Breast epithelium (tissue), 4 donors: ENCODE measurements at places on chromosomes 4 and X.

GRCh38 chr4:119659576-119659975 is 31.0 kb upstream of the PDE5A start:
- no peak for DNase-seq

DNA sequence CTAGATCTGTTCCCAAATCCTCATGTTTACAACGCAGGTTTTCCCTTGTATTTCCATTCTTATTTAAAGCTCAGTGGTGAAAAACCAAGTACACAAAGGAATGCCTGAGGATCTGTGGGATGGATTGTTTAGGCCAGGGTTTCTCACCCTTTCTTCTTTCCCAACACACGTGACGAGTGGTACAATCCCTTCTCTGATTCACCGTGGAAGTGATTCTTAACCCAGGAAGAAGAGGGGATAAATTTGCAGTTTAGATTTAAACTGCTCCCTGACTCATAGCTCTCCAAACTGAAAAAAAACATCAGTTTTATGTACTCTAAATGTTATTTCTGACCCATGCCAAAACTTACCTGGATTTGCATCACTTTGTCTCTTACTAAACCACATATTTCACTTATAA is 17.0 kb downstream of the PAQR3 start:
- DNase-seq: no peak

DNA sequence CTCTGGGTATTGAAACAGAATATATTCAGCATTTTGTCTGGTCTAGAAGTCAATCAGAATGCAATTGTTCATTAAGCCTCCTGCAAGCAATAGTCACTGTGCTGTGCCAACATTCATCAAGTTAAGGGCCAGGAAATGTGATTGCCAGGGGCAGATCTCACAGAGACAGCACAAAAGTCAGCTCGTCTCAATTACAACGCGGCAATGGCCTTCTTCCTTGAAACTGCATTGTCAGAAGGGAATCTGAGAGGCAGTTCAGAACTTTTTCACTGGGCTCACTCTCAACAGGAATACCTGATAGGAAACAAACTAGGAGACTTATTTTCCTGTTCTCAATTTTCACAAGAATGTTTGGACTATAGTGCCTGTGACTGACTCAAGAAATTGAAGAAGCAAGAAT is 131.1 kb upstream of the NR3C2 start:
- no peak for DNase-seq

- DNase-seq: no peak
Observed at GRCh38 chr4:8891646-8892555, 20.3 kb upstream of the HMX1 start.

DNA sequence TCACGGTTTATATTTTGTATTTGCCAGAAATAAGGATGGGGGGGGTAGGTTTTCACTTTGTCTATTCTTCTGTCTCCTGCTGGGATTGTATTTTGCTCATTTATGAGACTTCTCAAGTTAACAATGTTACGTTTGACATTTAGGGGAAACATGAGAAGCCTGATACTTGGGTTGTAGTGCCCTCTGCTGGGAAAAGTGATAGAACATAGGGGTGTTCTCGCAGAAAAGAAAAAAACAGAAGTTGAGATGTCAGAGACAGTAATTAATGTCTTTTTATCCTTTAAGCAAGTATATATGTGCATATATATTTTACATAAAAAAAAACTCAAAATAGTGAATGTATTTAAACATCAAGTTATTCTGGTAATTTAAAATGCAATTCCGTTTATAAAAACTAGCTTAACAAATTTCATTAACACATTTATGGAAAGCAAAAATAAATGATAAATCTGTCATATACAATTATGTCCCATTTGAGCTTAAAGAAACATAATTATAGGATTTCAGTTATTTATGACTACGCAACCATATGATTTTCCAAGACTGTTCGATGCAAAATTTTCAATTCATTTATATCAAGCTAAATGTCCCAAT is 46.0 kb upstream of the TMPRSS11F start:
- DNase-seq: no peak

GRCh38 chr4:93147524-93148212 is 680.9 kb upstream of the ATOH1 start:
- no peak for DNase-seq

DNA sequence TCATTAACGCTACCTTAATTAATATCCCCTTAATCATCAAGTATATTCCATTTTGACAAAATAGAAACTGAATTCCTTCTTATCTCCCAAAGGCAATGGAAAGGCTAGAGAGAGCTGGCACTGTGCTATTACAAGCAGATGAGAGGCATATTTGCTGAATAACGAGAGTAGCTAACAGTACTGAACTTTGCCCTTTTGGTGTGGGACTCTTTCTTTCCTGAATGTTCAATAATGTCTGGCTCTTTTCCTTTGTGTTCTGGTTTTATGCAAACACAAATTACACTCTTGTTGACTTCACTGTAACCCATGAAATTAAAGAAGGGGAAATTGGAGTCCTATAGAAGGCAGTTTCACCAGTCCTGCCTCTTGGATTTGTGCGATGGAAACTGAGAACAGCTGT is 63.5 kb downstream of the SHROOM3 start:
- DNase-seq: no peak

DNA sequence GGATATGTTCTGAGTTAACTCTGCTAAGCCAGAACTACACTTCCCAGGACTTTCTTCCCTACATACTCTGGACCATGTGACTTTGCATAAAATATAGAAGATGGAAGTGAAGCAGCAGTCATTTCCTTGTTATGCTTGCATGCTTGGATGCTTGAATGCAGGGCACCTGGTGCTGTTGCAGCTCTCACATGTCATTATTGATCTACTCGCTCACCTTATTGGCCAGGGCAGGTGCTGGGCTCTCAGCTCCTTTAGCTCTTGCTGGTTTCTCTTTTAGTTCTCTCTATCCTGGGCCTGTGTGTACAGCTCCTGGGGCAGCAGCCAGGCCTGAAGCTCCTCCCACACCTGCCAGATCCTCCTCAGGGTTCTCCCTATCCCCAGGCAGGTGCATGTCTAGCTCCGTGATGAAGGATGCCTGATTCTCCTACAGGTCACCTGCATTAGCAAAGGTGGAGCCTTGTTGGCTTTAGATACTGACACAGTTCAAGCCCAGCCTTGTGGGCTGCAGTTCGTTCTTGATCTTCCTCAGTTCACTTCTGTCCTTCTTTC is 53.3 kb downstream of the MED28 start:
- no peak for DNase-seq

DNA sequence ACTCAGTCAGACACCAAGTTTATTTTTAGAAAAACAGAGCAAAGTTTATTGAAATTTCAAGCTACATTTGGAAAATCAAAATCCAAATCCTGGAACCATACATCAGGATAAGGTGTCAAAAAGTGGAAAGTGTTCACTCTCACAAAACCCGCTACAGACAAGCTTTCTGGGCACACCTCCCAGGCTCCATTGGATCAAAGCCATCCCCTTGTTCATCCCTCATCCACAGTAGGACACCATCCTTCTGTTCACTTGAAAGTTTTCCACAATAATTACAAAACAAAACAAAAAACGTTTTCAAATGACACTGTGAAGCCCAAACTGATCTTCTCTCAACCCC is 62.4 kb downstream of the TSC22D3 start:
- no peak for DNase-seq

GRCh38 chr4:89894649-89895550 is at the start of gene MMRN1:
Gene MMRN1, plus strand, starts transcription at chr4:89894854. Its CDS starts 118 bp downstream, at chr4:89894972.
- DNase-seq: no peak

- no peak for DNase-seq
Observed at GRCh38 chr4:82823062-82823461, 24.5 kb upstream of the SCD5 start.

GRCh38 chr4:52142816-52143215 is 91.7 kb downstream of the SPATA18 start:
- DNase-seq: no peak

DNA sequence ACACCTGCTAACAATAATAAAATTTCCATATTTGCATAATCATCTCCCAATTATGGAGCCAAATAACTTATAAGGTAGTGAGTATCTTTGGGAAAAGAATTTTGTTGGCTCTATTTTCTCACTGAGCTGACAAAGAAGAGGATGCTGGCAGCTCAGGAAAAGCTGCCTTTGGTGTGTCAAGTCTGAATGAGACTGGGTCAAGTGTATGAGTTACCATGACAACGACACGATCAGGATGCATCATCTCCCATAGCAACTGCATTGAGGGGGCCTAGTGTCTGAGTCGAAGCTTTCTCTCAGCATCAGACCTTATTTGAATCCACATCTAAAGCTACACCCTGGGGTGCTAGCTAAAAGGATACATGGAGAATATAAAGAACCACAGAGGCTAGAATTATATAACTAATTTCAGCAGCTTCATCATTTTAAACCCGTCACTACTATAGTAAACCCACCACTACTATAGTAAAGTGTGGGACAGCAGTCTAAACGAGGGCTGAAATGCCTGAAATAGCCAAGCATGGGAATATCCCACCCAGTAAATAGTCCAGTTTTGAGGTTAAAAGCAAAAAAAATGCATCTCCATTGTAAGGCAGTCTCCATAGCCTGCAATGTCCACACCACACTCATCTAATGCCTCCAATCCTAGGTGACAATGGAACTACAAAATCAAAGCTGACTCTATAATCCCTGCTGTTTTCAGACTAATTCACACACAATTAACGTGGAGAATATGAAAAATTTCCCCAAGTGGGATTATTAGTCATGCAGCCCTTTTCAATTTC is 16.0 kb downstream of the GSPT2 start:
- DNase-seq: no peak

DNA sequence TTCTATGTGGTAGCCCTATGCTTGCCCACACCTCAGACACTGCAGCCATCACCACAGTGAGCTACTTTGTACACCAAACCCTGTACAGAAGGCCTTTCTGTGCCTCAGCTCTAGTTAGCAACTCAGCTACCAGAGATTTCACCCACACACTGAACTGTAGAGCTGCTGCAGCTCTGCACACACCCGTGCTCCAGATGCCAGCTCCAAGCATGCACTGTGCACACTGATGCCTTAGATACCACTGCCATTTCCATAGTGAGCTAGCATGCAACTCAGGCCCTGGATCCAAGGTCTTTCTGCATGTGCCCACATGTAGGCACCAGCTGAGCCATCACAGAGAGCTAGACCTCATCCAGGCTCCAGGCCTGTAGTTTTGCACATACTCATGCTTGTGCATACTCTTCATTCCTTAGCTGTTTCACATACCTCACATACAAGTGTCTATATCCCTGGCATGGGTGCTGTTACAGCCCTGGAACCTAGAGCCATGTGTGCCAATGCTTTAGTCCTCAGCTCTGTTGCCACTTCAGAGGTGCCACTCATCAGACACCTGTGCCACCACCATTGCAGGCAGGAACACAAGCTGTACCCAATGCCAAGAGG is 423.5 kb upstream of the NDST3 start:
- no peak for DNase-seq

GRCh38 chrX:120023259-120023658 is 54.2 kb downstream of the RHOXF2B start:
- no peak for DNase-seq

- no peak for DNase-seq
Observed at GRCh38 chrX:97399400-97399799, 515.7 kb downstream of the RPA4 start.

DNA sequence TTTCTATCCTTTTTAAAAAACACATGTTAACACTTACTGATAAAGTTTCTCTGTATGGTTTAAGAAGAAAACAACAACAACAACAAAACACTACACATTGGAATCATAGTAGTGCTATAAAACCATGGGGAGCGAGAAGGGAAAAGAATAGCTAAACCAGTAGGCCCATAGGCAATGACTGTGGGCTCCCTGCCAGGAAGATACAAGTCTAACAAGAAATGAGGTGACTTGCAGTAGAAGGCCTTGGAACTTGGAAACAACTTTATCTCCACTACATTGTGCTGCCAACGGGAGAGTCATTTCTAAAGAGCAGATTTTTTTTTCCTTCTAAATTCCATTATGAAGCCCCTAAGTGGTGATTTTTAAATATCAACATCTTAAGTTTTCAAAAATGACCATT is 78.0 kb downstream of the GPC4 start:
- DNase-seq: peak; percentile 50

- DNase-seq: no peak
Observed at GRCh38 chr4:69194166-69194565, 20.4 kb downstream of the UGT2B11 start.

DNA sequence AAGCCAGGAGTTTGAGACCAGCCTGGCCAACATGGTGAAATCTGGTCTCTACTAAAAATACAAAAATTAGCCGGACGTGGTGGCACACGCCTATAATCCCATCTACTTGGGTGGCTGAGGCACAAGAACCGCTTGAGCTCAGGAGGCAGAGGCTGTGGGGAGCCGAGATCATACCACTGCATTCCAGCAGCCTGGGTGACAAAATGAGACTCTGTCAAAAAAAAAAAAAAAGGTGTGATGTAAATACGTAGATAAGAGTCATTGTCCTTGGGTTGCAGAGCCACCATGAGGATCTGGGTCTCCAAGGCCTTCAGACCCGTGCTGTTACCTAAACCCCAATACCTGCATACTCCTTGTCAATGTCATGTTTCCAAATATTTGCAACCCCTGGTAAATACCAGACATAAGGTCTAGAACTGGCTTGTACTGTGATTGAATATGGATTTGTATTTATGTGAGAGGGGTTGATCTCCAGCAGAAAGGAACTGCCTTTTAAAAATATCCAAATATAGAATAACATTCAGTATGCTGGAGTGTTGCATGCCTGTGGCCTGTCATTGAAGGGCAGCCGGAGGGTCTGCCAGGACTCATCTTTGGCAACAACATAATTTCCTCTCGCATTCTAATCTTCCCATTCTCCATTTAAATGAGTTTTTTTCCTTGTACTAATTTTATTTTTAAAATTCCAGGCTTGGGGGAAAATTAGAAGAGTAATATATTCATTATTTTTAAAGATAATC is 40.4 kb downstream of the ATXN3L start:
- DNase-seq: no peak

GRCh38 chr4:23038626-23039491 is 346.1 kb downstream of the GBA3 start:
- DNase-seq: no peak

DNA sequence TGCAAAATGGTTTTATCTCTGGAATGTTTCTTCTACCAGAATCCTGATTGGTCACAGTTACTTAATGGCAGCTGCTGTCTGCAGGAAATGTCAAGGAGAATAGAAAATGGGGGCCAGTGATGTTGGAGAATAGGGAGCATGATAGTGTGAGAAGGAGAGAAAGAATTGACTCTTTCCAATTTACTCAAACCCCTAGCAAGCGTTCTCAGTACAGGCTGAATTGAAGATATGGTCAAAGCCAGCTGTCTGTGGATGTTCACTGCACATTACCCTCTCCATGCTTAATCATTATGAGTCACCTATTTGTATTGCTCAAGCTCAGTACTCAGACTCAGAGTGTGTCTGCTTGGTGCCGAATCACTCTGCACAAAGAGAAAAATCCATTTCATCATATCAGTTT is 57.8 kb upstream of the FAM47B start:
- no peak for DNase-seq

- no peak for DNase-seq
Observed at GRCh38 chr4:6017800-6018199, 431 bp downstream of the C4orf50 start.

GRCh38 chr4:11537846-11538245 is 109.2 kb upstream of the HS3ST1 start:
- DNase-seq: no peak

DNA sequence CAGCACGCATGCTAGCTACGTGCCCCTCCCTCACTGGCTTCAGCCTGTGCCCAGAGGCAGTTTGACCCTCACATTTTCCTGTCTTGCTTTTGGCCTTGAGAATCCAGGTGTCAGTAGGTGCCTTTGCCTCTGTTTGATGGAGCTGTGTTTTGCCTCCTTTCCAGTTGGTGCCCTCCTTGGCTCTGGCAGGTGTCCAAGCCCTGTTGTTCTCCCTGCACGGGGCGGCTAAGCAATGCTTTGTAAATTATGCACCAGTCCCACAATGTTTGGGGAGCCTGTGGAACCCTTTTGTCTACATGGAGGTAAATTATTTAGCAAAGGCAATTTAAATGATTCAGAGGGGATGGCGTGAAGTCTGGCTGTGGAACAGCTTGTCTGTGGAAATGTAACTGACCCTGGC is 202.9 kb upstream of the BOD1L1 start:
- no peak for DNase-seq
